GM10248 (cell line): ENCODE measurements at places on chromosomes 16 and 17.
A peak's percentile ranks its signal among the peaks of the same experiment; 100 is the strongest.

GRCh38 chr16:85365120-85365519 is 248.0 kb upstream of the GSE1 start:
- no peak for DNase-seq

GRCh38 chr17:3697103-3697476 is 1.1 kb upstream of the P2RX5 start:
- no peak for DNase-seq

DNA sequence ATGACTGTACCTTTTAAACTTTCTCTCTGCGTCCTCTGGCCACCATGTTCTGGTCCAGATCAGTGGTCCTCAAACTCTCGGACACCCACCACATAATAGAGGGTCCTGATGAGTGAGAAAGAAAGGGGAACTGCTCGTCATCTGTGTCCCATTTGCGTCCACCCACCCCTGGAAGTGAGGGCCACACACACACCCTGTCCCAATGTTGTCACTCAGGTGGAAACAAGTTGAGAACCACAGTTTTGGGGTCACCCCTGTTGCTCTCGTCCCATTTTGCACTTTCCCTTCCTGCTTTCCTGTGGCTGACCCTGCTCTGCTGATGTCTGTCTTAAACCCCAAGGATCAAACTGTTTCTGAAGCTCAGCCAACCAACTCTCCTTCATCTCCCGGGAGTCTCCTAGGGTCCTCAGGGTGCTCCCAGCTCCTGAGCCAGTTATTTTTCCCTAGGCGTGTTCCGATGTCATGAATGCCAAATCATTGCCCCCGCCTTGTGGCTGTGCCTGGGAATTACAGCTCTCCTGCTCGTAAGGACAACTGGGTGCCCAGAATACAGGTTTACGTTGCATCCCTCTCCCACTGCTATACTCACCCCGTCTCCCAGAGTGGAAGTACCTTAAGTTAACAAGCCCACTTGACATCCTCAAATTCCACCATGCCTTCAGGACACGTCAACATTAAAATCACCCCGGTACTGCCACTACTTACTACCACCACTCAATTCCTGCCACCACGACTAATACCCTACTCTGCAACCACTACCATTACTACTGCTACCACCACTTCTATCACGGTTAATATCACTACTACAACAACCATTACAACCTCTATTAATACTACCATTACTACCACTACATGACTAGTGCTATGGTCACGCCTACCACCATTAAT is 26.0 kb upstream of the HNF1B start:
- DNase-seq, result no peak

- DNase-seq, result peak; percentile 59
Measured at GRCh38 chr16:17529982-17530760, 59.4 kb upstream of the XYLT1 start.

GRCh38 chr17:41758601-41759000 is 24.2 kb upstream of the HAP1 start:
- DNase-seq, result no peak

DNA sequence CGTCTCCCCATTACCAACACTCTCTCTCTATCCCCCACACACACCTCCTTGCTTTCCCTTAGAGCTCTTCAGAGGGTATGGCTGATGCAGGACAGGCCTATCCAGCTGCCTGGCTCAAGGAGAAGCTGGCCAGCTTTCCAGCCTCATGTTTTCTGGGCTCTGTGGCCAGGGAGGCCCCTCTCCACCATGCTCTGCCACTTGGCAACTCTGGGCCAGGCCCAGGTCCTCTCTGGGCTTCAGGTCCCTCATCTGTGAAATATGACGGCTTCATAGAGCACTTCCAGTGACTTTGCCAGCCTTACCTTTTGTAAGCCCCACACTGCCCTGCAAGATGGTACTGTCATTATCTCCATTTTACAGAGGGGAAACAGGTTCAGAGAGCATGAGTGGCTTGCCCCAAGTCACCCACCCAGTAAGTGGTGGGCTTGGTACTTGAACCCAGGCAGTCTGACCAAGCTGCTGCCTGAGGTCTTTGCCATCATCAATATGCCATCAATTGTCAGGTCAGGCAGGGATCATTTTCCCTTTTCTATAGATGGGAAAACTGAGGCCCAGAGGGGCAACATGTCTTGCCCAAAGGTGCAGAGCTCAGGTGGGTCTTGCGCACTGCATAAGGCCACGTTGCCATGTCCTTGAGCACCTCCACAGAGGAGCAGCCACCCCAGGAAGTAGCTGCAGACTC is 548 bp upstream of the ADGRG5 start:
- DNase-seq, result no peak

DNA sequence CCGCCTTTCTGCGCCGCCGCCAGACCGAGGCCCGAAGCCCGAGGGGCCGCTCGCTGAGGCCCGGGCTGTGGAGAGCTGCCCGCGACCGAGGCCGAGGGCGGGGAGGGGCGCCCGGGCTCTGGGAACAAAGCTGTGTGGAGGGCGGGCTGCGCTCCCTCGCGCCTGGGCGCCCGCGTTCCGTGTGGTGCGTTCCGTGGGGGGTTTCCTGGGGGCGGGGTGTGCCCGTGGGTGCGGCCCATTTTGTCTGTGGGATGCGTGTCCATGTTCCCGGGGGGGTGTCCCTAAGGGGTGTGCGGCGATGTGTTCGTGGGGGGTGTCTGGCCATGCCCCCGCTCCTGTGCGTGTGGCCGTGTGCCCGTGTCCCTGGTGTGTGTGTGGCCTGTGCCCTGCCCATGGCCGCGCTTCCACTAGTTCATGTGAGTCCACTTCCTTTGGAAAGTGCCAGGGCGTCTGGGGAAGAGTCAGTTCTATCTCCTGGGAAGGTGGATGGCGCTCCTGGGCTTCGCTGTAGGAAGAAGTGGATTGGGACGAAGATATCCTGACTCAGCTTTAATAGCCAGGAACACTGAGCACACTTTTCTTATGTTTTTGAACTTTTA is 520 bp downstream of the JPT2 start:
- DNase-seq, result no peak

DNA sequence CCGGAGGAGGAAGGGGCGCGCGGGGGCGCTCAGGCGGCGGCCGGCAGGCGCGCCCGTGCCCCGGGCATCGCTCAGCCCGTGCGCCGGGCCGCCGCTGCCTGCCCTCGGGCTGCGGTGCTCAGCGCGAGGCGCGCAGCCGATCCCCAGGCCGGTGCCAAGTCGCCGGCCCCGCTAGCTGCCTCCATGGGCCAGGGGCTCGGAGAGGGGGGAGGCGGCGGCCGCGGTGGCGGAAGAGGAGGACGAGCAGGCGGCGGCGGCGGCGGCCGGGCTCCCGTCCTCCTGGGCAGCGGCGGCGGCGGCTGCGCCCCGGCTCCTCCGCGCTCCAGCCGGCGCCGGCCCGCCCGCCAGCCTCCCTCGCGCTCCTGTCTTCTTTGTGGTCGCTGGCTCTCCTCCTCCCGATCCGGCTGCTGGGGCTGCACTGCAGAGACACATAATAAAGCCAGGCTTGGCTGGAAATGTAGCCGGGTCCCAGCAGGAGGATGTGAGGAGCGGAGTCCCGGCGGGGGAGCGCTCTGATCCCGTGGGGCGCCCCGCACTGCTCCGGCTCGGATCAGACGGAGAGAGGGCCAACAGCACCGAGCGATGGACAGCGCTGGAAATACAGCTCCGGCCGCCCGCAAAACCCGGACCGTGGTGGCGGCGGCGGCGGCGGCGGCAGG is 889 bp upstream of the ZNF423 start:
- DNase-seq, result no peak

- no peak for DNase-seq
Measured at GRCh38 chr17:61556224-61557188, 34.5 kb downstream of the NACA2 start.

DNA sequence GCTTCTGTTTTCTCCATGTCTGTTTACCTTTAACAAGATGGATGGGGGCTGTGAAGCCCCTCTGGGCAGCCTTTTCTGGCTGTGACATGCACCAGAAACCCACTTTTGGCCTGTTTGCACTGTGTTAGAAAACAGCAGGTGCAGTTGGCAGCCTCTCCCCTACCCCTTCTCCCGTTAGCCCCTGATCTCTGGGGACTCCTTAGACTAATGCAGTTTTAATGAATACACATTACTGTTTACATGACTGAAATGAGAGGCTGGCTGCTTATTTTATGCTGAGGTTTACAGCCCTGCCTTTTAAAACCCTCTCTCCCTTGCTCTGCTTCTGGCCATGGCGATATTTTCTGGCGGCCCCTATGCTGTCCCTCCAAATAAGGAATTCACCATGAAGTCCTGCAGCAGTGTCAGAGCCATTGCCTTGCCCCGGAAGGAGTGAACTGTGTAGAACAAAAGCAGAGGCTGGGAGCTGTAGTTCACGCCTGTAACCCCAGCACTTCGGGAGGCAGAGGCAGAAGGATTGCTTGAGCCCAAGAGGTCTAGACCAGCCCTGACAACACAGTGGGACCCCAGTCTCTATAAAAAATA is 79.3 kb downstream of the PRKCB start:
- DNase-seq, result no peak

DNA sequence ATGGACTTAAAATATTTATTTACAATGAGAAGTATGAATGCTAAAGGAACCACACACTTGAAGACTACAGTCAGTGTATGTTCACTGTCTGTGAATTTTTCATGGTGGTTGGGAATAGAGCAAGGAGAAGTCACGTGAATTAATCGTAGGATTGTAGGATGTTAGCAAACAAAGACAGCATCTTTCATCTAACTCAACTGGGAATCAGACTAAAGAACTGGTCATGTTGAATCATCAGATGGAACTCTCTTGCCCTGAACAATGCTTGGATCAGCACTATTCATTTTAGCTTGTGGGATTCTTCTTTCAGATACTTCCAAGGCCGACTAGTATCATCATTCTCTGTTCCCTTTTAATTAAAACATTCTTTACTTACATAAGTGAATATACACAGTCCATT is 18.1 kb downstream of the KCNJ2 start:
- no peak for DNase-seq

DNA sequence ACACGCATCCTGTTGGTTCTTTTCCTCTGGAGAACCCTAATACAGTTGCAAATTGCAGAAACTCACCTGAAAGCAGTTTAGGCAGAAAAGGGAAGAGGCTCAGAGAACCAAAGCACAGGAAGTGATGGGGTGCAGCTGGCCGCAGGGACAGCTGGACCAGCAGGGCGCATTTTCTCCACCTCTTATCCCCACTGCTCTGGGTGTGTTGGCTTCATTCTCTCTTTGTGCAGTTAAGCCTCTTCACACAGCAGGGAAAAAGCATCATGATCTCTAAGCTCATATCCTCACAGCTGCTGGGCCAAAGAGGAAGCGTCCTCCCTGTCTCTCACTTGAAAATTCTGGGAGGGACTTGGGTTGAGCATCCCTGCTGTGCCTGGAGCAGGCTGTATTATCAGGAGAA is 20.0 kb upstream of the LRRC75A start:
- no peak for DNase-seq

- DNase-seq, result no peak
Measured at GRCh38 chr17:73679476-73679875, 35.2 kb upstream of the SDK2 start.

- DNase-seq, result no peak
Measured at GRCh38 chr16:68399456-68399855, 48.9 kb downstream of the SMPD3 start.

GRCh38 chr16:67425061-67425460 is 5.9 kb upstream of the HSD11B2 start:
- DNase-seq, result no peak

- peak; percentile 76 for DNase-seq
Measured at GRCh38 chr17:79836972-79837887, 2.0 kb downstream of the CBX4 start.

- DNase-seq, result no peak
Measured at GRCh38 chr17:65028545-65028843, 28.0 kb downstream of the GNA13 start.

DNA sequence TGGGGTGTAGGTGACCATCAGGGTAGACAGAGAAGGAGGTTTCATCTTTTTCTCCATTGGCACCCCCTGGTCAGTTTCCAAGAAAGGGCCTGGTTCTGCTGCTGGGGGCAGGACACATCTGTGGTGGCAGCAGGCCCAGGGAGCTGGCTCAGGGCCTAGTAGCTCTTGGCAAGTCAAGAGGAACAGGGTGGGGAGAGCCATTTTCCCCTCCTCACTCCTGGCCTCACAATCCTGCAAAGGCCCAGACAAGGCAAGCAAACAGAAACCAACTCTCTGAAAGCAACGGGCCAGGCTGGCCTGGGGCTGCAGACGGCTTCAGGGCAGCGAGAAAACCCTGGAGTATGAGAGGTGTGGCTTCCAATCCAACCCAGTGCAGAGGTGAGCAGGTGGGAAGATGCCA is 192.9 kb upstream of the DYNLRB2 start:
- no peak for DNase-seq

- peak; percentile 27 for DNase-seq
Measured at GRCh38 chr16:76653390-76654026, 376.3 kb downstream of the CNTNAP4 start.

DNA sequence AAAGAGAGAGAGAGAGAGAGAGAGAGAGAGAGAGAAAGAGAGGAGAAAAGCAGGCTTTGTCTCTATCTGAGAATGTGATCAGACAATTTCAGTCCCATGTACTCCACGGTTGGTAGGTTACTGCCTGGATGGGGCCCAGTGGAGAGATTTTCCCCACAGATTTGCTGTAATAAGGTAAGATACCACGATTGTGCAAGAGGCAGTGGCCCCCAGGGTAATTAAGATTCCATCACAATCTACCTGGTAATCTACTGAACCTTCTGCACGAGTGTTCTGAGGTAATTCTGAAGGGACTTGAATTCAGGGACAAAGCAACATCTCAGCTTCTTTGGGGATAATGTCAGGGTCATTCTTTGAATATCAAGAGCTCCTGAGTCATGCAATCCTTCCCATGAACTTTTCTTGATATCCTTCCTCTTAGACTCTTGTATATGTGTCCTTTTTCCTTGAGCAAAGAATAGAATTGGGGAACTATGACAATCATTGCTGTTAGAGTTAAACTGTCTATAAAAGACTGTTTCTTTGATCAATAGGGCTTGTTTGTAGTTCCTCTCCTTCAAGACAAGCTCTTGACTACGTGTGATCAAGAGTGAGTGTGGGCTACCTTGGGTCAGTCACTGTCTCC is 306.6 kb downstream of the MAF start:
- no peak for DNase-seq

GRCh38 chr17:29844339-29845048 is 85.5 kb downstream of the SSH2 start:
- DNase-seq, result no peak
